Left hindlimb (tissue), 1 donor: ENCODE measurements at places on chromosomes 1 and 21.
A peak's percentile ranks its signal among the peaks of the same experiment; 100 is the strongest.

DNA sequence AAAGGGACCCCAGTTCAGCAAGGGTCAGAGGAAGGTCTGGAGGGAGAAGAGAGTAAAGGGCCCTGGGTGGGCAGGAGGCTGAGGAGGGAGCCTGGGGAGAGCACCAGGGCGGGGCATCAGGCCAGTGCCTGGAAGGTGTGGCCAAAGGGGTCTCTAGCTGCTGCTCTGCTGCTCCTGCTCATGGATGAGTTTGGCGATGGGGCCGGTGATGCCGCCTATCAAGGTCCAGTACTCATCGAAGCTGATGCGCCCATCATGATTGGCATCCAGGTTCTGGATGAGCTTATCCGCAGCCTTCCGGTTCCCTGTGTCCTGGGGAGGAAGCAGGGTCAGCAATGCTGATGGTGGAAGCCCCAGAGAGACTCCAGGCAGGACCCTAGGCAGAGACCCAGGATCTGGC, 5.6 kb downstream of the S100A16 start:
- no peak for DNase-seq

DNA sequence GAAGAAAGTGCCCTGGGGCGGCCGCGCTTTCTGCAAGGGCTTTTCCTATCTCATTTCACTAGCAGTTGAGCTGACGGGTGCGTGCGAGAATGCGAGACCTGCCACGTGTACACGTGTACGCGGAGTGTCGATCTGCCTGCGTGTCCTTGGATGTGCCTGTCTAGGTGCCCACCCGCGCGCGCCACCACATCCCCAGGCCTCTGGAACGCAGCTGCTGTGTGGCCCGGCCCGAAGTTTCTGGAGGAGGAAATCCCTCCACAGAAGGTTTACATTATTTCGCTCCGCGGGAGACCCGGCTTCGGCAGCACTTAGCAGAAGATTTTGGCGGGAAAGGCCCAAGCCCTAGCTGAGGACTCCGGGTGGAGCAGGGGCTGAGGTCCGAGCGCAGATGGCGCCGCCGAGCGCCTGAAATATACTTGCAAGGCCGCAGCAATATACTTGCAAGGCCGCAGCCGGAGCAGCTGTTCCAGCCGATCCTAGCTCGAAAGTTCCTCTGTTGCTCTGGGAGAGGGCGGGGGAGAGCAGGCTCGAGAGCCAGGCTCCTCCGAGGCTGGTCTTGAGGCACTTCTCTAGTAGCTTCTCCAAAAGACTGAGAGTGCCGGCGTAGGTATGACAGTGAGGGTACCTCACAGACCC, 3.9 kb downstream of the TBX15 start:
- DNase-seq, result peak; percentile 84

- no peak for DNase-seq
Measured at GRCh38 chr1:31570906-31571305, 5.4 kb upstream of the TINAGL1 start.

GRCh38 chr1:208164609-208165008, 79.6 kb downstream of the PLXNA2 start:
- no peak for DNase-seq

GRCh38 chr1:114750780-114751179, 7.0 kb downstream of the CSDE1 start:
- DNase-seq, result no peak

- DNase-seq, result no peak
Measured at GRCh38 chr1:94979656-94980581, 53.0 kb upstream of the CNN3 start.

- no peak for DNase-seq
Measured at GRCh38 chr1:39213511-39214002, 9.1 kb downstream of the MACF1 start.

- no peak for DNase-seq
Measured at GRCh38 chr21:27079636-27080240, 112.8 kb upstream of the ADAMTS5 start.

DNA sequence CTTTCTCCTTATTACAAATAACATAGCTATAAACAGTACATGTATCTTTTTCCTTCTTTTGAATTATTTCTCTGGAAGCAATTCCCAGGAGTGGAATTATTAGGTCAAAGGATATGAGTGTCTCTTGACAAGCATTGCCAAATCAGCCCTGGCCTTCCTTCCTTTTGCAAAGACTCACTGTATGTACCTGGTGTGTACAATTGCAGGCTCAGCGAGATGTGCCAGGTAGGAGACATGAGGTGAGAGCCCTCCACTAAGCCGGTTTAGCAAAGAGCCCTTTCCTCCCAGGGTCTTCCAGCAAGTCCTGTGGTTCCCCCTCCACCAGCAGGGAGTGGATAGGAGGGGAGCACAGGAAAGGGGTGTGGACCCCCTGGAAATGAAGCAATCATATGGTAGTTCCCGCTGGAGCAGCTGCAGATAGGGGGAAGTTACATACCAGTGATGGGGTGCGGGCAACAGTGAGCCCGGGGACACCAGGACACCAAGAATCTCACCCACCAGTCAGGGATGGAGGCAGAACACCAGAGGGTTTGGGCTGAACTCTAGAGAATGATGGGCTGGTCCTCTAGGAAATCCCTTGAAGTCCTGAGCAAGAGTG, 18.3 kb downstream of the RCSD1 start:
- DNase-seq, result no peak

GRCh38 chr1:43573066-43573800, 42.5 kb downstream of the PTPRF start:
- no peak for DNase-seq

DNA sequence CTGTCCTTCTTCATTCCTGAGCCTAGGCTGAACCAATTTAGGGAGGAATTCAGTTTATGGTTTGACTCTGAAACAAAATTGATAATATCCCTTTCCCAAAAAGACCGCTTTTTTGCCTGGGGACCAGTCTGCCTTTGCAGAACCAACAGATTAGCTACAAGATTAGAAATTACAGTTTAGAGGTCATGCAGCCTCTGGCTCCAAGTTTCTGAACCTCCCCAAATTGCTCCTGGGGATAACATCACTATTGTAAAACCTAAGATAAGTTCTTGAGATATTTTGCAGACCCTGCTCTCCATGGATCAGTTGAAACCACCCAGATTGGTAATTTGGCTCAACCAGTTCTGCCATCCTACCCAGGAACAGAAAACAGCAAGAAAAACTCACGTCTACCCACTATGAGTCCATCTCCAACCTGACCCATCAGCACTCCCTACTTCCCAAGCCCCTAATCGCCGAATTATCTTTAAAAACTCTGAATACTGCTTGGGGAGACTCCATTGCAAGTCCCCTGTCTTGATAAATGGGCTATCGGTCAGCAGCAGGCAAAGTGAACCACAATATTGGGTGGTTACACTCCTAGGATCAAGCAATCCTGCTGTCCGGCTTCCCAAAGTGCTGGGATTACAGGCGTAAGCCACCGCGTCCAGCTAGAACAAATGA, 605 bp upstream of the RABGGTB start:
- DNase-seq, result no peak

DNA sequence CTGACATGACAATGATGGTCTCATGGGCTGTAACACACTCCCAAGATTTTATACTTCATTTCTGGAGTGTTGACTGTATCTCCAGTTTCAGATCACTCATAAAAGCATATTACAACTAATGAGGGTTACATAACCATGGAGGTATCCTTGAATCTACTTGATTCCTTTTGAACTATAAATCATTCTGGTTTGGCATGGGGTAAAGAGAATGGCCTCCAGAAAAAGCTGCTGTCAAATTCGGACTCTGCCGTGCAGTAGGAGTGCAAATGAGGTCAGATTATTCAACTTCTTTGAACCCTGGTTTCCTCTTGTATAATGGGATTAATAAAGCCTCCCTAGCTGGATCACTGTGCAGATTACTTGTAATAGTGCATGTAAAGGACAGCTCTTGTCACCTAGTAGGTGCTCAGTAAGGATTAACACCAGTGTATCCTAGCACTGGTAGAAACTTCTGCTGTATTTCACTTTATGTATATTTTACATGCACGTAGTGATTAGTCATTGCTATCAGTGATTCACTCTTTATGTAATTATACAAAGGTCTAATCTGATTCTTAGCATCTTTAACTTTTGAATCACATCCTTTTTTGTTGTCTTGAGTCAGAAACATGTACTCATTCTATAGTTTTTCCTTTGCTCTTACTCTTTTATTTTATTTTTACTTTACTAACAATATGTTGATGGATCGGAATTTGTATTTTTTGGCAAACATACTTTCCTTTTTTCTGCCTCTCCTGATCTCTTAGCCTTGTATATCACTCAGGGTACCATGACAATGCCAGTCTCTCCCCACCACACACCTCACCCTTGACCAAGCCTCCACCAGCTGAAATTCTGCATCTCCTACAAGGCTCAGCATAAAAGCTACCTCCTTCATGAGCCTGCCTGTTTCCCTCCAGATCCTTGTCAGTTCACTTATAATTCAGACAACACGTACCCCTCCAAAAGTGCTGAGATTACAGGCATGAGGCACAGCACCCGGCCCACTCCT, 3.2 kb downstream of the LRRC8C start:
- DNase-seq, result no peak

DNA sequence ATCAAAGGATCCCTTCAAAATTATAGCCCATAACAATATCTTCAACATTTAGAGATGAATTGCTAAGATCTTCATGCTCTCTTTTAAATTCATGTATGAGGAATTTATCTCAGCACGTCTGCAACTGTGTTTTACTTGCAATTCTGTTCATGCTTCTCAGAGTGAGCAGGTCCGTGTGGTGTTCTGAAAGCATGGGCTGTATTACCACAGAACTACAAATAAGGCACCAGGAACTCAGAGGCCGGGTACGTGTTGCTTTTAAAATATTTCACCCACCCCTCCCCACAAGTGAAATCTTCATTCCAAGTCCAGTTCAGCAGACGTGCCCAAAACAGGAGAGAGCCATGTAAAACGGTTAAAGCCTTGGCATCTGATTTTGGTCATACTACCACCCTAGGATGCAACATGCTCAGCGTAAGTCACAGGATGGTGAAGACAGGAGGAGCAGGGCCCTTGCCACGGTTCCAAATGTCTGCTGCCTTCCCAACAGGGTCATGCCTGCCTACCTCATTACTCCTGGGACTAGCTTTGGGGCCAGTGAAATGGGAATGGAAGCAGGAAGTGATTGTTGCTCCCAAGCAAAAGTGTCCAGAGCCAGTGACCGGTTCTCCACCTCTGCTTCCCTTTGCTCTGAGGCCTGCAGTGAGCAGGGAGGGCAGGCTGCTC, 133.7 kb downstream of the PTPN14 start:
- DNase-seq, result no peak

DNA sequence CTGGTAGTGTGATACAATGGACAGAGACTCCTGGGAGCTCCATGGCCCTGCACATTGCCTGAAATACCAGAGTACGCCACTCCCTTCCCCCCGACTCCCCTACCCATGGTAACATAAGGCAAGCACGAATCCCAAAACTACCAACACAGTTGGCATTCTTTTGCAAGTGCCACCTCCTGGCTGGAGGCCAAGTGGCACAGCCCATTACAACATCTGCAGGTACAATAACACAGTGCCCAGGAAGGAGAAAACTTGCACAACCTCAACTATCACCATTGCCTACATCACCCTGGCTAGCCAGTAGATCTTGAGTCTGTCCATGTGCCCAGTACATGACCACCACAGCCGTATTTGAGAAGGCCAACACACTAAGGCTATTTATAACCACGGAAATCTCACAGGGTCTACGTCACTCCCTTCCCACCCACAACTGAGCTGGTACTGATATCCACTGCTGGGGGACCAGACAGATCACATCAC, 11.7 kb downstream of the ADAMTS1 start:
- no peak for DNase-seq

DNA sequence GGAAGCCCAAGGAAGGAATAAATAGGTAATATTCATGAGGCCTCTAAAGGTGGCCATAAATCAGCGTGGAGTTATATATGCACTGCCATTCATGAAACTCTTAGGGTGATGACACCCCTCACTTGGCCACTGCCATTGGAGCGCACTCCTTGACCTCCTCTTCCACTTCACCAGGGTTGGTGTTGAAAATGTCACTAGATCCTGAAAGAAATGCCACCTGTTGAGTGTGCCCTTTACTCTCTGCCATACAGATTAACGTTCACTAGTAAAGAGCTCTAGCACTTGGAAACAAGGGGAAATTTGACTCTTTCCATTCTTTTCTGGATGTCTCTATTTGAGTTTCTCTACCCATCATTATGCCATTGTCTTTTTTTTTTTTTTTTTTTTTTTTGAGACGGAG, 83.5 kb upstream of the GREM2 start:
- DNase-seq, result no peak

DNA sequence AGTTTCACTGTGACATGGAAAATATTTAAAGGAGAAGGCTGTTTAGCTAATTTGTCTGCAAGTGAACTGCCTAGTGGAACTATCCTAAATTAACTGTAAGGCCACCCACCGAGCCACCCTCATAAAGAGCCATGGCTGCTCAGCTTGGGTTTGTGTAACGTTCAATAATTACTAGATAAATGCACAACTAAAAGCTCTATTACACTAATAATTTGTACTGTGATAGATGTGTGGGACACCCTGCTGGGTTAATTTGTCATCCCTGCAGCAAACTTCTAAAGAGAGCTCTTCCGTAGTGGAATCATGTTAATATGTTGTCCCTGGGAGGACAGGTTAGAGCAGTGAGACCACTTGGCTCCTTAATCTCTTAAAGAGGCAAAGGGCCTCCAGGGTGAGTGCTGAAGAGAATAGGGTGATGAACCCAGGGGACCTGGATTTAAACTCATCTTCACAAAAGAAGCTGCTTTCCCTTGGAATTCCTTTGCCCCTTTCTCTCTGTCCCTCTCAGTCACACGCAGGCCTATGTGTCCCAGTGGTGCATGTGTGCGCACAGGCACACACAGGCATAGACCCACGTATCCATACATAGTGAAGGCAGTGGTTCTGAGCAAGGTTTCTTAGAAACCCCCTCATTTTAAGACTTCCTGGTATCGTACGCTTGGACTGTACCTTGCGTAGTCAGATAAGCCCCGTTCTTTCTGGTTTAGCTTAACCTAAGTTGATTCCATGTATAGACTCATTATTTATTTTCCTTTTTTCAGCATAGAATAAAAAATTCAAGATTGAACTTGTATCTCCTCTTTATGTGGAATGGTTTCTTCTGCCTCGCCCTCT, 310.3 kb downstream of the NFIA start:
- no peak for DNase-seq

- DNase-seq, result no peak
Measured at GRCh38 chr1:79530055-79530454, 523.5 kb upstream of the ADGRL4 start.

GRCh38 chr1:189662190-189662589, 815.5 kb downstream of the BRINP3 start:
- DNase-seq, result no peak
